ENCODE measurements at places on chromosomes 6 and 20. TPM values are rescaled to one million over a fixed set of nuclear protein-coding genes. Genes with fewer than 3 reads are reported as not detected.
A peak's percentile ranks its signal among the peaks of the same experiment; 100 is the strongest.

DNA sequence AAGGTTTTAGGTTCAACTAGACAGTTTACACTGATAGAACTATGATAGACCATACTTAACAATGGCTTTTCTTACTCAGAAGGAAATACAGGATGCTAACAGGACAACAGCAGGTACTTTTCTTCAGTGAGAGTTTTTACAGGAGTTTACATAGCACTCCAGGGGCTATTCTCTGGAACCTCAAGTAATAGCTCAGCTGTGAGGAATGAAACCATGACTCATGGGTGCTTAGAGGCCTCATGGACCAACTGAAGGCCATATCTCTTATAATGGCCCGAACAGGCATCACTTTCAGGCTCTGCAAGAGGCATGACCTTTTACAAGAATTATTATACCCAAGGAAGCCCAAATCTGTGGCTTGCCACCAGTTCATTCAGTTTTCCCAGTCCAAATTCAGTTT is 31.8 kb downstream of the TREML1 start:
- DNase-seq: peak; percentile 13

DNA sequence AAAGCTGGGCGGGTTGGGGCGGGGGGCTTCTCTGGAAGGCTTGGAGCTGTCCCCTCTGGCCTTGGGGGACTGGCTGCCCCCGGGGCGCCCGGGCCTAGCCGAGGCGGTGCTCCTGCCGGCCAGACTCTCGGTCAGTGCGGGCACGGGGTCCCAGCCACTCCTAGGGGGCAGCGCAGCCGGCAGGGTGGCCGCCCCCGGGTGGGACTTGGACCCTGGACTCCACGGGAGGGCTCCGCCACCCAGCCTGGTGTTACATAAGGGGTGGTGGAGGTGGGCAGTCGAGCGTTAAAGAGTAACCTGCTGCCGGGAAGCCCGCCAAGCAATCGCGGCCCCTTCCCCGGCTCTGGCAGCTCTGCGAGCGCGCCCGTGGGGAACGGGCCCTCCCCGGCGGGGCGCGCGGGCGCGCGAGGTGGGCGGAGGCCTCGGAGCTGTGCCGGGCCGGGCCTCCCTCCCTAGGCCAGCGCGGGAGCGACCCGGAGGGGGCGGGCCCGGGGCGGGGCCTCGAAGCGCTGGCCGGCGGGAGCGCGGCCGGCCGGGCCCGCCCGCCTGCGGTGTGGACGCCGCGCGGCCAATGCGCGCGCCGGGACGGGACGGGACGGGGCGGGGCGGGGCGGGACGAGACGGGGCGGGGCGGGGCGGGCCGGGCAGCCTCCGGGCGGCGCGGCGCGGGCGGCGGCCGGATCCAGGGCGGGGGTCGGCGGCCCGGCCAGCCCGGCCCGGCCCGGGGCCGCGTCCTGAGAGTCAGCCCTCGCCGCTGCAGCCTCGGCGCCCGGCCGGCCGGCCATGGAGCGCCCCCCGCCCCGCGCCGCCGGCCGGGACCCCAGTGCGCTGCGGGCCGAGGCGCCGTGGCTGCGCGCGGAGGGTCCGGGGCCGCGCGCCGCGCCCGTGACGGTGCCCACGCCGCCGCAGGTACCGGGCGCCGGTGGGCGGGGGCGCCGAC is at the start of gene SLC2A4RG:
Gene SLC2A4RG, plus strand, starts transcription at position 647 of the 940 bp plus-strand sequence. Its CDS starts 137 bp downstream, at position 784.
- peak; percentile 34 for DNase-seq

GRCh38 chr20:34985461-34986310 is 30.0 kb downstream of the MYH7B start:
- DNase-seq: no peak

DNA sequence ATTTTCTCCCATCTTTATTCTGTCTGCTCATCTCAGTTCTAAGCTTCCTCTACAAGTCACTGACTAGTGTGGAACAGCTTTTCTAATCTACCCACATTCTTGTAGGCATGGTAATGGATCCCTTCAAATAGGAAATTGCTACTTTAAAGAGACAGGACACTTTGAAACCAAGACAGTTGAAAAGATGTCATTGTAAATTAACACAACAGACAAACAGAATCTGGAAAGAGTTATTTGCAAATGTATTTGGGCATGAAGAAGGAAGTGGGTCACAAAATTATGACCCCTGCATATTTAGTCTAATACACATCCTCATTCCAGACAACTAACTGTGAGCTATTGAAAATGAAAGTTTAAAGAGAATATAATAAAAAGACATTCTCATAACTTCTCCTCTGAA is 298.2 kb upstream of the MARCKS start:
- DNase-seq: peak; percentile 76

GRCh38 chr6:33787954-33788693 is 806 bp downstream of the LEMD2 start:
- DNase-seq: peak; percentile 76

DNA sequence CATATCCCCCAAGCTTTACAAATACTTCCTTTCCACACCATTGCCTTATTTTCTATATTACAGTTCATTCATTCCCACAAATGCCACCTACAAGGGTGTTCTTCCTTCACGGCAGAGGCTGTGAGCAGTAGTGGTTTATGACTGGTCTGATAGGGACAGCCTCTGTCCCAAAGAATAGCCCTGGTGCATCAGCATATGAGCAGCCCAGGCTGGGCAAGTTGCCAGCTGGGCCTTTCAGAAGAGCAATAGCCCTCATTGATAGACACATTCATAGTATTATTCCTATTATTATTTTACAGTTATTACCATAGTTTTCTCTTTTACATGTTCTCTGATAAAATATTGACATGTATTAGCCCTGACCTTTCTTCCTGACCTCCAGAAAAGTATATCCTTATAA is 149.9 kb downstream of the MMS22L start:
- peak; percentile 3 for DNase-seq

DNA sequence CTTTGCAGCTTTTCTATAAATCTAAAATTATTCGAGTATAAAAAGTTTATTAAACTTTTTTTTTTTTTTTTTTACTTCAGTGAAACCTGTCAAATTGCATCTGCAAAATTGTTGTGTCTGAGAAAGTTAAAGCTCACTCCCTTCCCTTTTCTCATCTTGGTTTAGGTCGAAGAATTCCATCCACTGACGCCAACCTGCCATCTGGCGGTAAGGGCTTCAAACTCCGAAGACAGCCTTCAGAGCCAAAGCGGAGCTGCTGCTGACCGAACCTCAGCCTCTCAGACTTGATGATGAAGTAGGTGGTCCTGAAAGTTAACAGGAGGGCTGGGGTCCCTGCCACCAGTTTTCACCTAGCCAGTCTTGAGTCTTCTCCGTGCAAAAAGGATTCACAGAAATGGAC is 29.6 kb upstream of the VAPB start:
- no peak for DNase-seq

GRCh38 chr6:16432075-16433032 is 194.0 kb downstream of the GMPR start:
- DNase-seq: peak; percentile 62

DNA sequence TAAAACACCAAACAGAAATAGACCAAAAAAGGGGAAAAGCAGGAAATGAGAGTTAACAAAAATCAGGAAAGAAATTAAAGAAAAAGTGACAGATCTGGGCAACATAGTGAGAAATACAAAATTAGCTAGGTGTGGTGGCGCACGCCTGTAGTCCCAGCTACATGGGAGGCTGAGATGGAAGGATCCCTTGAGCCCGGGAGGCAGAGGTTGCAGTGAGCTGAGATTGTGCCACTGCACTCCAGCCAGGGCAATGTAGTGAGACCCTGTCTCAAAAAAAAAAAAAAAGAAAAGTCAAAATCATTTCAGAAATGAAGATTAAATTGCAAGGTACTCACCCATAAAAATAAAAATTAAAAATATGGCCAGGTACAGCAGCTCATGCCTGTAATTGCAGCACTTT is 13.0 kb upstream of the GRM4 start:
- no peak for DNase-seq

- DNase-seq: no peak
Measured at GRCh38 chr20:20295621-20296498, 72.0 kb upstream of the INSM1 start.

DNA sequence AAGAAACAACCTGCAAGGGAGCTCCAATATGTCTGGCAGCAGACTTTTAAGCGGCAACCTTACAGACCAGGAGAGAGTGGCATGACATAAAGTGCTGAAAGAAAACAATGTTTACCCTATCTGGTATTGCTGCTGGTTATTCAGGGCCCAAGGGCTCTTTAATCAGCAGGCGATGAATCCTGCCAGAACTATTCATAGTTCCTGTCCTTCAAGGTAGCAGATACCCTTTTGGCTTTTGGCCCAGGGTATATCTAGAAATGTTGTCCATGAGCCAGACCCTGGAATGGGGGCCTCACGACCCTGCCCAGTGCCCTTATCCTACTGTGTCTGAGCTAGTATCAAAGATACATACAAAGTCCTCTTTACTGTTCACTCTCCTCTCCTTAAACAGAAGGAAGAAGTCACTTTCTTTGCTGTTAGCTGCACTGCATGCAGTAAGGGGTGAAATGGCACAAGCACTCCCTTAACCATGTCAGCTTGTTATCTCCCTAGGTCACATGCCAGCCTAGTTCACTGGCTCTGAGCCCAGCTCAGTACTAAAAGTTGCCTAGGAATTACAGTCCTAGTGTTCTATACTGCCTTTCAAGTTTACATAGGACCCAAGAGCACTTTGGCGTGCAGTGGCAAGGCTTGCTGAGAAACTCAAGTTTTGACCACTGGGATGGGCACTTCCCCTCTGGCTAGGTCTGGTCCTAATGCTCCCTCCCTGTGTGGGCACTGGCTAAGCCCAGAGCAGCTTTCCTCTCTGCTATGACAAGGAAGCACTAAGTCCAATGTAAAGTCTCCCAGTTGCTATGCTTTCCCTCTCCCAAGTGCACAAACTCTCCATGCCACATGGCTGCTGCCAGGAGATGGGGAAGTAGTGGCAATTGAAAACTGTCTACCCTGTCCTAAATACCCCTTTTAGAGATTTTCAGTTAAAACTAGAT is 122.0 kb downstream of the HTR1B start:
- DNase-seq: no peak

- no peak for DNase-seq
Measured at GRCh38 chr20:8435285-8436035, 303.4 kb downstream of the PLCB1 start.

- no peak for DNase-seq
Measured at GRCh38 chr20:21179757-21180156, 53.9 kb downstream of the KIZ start.

GRCh38 chr20:57118107-57118769 is 148.2 kb downstream of the BMP7 start:
- DNase-seq: no peak

DNA sequence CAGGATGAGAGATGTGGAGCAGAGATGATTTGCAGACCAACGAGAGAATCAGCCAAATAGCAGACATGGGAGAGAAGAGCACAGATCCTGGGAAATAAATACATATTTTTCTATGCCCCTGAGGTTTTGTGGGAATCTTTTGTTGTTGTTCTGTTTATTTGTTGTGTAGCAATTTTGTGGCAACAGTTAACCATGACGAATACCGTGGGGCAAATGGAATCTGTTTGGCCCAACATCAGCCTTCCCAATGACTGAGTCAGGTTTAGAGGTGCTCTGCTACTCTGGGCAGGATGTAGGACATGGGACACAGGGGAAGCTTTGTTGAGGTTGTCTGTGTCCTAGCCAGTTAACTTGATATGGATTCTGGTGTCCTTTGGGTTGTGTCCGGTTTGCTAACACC is 7.9 kb upstream of the SLC2A10 start:
- no peak for DNase-seq

DNA sequence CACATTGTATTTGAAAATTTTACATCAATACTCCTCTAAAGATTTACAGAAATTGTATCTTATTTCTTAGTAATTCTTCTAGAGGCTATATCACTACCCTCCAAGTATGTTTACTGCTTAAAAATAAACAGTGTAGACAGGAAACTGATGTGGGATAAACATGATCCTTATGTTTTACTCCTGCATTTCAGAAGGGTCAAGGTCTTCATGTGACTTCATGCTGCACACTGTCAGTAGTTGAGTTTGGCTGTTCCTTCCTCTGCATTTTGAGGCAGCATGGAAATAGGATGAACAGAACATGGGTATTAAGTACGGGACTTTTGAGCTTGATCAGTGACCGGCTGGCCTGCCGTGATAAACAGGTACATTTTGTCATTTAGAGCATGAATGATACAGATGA is 179.2 kb upstream of the FERMT1 start:
- DNase-seq: no peak

- DNase-seq: no peak
Measured at GRCh38 chr6:158636778-158637177, 7.8 kb downstream of the DYNLT1 start.

- DNase-seq: peak; percentile 75
Measured at GRCh38 chr6:56796196-56796532, 153.5 kb upstream of the DST start.

- no peak for DNase-seq
Measured at GRCh38 chr20:40535816-40536215, 153.2 kb downstream of the MAFB start.

DNA sequence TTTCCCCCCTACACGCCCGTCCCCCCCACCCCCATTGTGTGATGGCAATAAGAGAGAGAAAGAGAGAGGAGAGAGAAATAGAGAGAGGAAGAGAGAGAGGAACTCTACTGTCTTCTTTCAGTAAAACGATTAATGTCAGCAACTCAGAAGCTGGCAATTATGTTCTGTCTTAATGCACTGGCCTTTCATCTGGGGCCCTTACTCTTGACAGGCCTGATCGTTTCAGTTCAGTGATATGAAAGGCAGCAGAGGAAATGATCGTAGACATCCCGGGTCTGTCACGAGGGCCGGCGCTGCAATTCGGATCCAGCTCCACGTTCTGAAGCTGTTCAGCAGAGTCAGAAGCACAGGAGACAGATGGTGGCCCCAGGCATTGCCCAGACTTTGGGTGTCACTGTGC is 308.9 kb downstream of the ZNF217 start:
- DNase-seq: no peak

DNA sequence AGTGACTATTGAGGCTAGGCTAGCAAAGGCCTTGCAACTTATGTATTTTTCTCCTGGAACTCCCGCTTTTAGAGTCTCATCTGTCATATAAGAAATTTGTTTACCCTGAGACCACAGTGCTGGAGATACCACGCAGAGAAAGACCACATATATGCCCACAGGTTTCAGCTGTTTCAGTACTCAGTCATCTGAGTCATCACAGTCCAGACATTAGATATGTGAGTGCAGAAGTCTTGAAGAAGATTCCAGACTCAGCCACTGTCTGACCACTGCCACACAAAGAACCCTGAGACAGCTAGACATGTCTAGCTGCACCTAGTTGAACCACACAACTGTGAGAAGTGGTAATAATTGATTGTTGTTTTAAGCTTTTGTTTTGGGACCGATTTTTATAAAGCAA is 648.3 kb downstream of the EPM2A start:
- DNase-seq: peak; percentile 88

- peak; percentile 36 for DNase-seq
Measured at GRCh38 chr20:13868331-13868730, 83.5 kb downstream of the NDUFAF5 start.

Gene PRL
- total RNA-seq: not detected

Gene SAMHD1
- total RNA-seq: 99.7 TPM

Gene TMC2
- total RNA-seq: not detected

Gene GPR6
- total RNA-seq: not detected

Gene OR2J3
- total RNA-seq: not detected

Gene AURKA
- 14.8 TPM for total RNA-seq

Measured in astrocyte (in vitro differentiated cells and primary cell).